ENCODE measurements at places on chromosomes 5 and 9.

- DNase-seq: no peak
Measured at GRCh38 chr9:92717201-92718085, 47.2 kb downstream of the BICD2 start.

- DNase-seq: peak; percentile 49
Measured at GRCh38 chr9:126612326-126612812, 1.4 kb upstream of the LMX1B start.

DNA sequence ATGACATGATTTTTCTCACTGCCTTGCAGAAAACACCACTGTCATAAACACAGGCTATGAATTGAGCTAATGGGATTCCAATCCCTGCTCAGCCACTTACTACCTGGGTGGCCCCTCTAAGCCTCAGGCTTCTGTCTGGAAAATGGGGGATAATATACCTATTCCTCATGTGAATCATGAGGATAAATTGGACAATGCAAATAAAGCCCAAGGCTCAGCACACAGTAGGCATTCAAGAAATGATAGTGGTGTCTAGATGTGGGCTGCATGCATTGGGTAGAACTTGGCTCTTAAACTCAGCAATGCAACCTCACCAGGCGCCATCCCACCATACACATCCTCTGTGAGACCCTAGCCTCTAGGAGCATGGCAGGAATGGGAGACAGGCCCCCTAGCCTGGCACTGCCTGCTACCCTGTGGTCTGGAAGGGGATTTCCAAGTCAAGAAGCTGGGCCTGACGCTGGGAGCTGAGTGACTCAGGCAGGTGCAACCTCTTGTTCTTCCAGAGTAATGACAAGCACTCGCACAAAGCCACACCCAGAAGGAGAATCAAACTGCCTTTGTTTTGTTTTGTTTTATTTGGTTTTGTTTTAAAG, 2.3 kb upstream of the TNIP1 start:
- no peak for DNase-seq

DNA sequence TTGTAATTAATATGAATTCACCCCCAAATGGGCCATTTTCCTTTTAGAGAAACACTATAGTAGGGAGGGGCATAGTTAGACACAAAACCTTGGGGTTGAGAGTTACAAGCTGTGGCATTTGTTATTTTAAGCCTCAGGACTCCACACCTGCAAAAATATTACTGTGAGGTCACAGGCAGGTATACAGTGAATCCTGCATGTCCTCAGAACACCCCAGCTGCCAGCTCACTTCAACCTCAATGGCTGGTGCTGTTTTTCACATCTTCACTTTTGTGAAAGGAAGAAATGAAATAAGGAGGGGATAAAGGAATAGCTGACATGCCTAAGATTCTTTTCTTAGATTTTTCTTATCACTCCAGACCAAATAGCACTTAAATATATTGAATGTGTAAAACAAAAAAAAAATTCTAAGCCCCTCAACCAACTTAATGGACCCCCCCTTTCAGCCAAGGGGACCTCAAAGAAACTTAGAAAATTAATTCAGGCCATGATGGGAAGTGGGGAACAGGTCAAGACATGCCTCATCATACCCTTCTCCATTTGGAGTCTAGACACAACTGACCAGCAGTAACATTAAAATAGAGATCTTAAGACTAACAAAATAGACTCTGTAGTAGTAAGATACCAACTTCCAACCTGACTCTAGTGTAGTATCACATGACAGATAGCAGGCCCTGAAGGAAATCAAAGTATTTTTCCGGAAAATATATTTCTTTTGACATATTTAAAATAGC, 9.2 kb downstream of the C9orf85 start:
- no peak for DNase-seq
